ENCODE measurements at places on chromosomes 4 and X.

DNA sequence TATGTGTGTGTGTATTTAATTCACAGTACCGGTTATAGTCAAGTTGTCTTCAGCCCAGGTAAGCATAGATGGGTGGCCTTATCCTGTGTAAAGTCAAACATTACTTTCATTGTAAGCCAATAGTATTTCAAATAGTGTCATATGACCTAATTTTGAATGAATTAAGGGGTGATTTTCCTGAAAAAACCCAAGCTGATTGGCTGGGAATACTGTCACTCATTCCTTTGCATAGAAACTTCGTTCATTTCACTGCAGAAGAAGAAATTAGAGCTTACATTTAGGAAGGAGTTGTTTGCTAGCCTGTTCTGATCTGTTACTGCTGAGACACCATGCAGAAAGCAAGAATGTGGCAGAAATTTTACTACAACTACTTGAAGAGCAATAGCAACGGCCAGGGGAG lies 45.4 kb downstream of the SMARCAD1 start:
- DNase-seq = no peak

GRCh38 chr4:1204828-1205585 lies 32.6 kb upstream of the SPON2 start:
- DNase-seq = no peak

- no peak for DNase-seq
Measured at GRCh38 chr4:86306816-86307215, 53.0 kb downstream of the MAPK10 start.

DNA sequence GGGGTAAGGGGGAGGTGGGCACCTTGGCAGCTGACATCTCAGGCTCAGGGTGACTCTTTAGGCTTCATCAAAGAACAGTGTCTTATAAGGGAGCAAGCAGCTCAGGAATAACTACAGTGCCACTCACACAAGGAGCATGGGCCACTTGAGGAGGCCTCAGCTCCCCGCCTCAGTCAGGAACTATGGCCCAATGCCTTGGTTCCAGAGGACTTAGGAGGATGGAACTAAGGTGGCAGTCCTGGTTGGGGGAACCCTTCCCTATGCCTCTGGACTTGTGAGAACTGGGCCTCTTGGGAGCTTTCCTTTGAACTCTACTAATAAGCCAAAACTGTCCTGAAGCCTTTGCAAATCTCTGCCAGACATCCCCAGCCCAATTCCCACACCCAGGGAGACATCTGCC lies 160.6 kb downstream of the EFNB1 start:
- no peak for DNase-seq

- DNase-seq = no peak
Measured at GRCh38 chrX:144494074-144494473, 610.2 kb downstream of the UBE2NL start.

DNA sequence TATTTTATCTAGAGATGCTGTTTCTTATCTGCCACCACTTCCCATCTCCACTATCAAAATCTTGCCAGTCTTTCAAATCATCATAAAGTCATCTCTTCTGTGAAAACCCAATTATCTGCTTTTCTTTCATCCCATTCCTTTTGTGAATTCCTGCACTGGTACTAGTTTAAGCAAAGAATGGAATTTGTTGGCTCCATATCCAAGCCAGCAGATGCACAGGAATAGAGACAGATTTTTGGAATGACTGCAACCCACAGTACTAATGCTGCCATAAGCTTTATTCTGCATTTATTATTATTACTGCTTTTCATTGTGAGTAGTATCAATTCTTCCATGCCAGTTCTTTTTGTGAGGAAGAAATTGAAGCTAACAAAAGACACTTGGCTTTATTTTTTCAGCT lies 616.7 kb downstream of the RAPGEF2 start:
- no peak for DNase-seq

DNA sequence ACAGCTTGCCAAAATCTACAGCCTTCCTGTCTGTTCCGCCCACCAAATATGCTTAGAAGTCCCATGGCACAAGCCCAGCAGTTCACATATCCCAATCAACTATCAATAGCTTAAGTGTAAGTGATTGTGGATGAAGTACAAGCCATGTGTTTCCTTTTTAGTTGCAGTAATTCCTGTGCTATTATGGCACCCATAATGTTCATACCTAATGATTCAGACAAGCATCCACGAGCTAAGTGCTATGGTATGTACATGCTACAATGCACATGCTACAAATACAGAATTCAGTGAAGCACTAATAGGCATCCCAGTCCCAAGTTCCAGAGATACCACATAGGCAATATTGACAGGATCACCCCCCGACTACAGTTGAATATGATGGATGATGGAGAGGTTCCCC lies 94.5 kb downstream of the PCDH19 start:
- no peak for DNase-seq

- no peak for DNase-seq
Measured at GRCh38 chr4:88297725-88298454, 13.5 kb upstream of the PPM1K start.

GRCh38 chrX:143661286-143661685 lies 25.4 kb upstream of the SLITRK4 start:
- DNase-seq = no peak

DNA sequence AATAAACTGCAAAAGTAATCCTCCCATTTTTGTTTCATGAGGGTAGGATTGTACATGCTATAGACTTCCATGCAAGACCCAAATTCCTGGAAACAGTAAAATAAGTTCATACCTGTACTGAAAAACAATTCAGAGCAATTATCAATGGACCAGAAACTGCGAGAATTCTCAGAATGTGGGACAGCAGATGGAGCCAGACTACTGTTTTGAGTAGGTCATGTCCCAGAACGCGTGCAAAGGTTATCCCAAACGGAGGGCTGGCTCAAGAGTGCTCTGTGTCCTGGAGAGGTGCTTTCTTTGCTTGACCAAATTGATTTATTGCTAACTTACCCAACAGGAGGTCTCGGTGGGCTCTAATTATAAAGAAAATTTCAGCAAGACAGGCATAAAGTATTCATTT lies 1.7 kb upstream of the MAGEH1 start:
- no peak for DNase-seq

GRCh38 chr4:80790152-80790551 lies 240.4 kb upstream of the BMP3 start:
- no peak for DNase-seq

DNA sequence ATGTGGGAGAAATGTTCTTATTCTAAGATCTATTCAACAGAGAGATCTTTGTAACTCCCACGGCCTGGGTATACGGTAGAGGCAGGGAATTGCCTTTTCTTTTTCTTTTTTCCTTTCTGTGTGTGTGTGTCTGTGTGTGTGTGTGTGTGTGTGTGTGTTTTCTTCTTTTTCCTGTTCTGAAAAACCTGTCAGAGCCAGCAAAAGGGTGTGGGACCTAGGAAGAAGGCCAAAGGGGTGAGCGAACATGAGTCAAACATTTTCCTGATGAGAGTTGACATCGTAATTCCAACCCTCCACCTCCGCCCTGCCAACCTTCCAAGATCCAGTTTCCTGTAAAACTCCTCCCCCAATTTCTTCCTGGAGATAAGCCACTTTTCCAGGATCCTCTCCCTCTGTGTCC lies 2.8 kb upstream of the CHIC2 start:
- no peak for DNase-seq

- DNase-seq = no peak
Measured at GRCh38 chrX:107744868-107745267, 30.7 kb downstream of the TSC22D3 start.

- no peak for DNase-seq
Measured at GRCh38 chr4:82104578-82104977, 269.2 kb downstream of the HNRNPD start.

DNA sequence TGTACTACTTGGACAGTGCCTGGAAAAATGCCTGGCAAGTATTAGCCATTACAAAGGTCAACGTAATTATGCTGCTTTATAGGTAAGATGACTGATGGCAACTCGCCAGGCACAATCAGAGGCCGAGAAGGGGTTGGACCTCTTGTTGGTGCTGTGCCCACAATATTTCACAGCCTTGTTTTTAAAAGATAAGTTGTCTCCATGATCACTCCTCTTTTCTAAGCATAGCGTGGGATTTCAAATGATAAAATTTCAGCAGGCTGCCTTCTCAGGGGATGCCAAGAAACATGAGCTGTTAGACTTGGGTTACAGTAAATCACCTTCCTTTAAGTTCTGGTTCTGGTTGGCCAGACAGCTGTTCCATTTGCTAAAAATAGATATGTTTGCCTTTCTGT lies 26.9 kb downstream of the HOPX start:
- no peak for DNase-seq

DNA sequence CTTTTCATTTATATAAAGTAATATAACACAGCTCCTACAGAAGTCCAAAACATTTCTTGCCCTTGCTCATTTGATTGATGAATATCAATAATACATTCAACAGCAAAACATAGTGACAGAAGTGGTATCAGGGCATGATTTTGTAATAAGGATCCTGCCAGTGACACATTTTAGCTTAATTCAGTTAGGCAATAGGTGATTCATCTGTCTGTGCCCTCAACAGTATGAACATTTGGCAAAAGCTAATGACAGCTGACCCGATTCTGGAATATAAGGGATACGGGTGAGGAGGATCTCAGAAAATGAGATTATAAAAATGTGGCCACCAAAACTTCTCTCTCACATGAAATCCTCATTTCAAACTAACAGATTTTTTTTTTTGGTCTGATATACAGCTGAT lies 294.0 kb downstream of the CAMK2D start:
- no peak for DNase-seq

GRCh38 chr4:93466446-93466845 lies 362.1 kb upstream of the ATOH1 start:
- DNase-seq = no peak

GRCh38 chr4:52071791-52072546 lies 20.9 kb downstream of the SPATA18 start:
- DNase-seq = no peak

DNA sequence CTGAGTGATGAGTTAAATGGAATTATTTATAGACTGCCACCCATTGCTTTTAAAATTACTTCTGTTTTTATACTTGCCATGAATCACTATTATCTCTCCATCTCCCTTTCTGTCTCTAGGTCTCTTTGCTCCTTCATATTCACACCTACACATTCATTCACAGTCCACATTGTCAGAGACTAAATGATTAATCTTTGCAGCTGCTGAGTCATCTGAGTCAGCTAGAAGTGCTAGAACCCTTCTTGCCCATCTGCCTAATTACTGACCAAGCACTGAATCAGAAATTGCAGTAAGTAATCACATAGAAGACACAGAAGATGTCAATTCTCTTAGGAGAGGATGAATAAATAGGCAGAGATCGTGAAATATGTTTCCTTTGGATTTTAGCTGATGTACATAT lies 31.6 kb upstream of the RPS6KA6 start:
- DNase-seq = no peak

DNA sequence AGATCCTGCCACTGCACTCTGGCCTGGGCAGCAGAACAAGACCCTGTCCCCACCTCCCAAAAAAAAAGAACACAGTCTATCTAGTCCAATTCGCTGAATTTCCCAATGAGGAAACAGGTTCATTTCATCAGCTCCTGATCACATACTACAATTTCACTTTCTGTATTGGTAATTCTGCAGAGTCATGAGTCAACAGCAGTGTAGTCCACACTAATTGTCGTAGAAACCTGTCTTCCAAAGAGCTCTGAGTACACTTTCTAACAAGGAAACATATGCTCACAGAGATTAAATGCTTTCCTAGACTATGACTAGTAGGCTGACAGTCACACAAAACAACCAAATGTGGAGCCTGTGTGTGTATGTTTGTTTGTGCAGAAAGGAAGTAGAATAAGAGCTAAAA lies 91.9 kb downstream of the GPC4 start:
- no peak for DNase-seq

- DNase-seq = no peak
Measured at GRCh38 chr4:121256887-121257466, 92.9 kb upstream of the TNIP3 start.

DNA sequence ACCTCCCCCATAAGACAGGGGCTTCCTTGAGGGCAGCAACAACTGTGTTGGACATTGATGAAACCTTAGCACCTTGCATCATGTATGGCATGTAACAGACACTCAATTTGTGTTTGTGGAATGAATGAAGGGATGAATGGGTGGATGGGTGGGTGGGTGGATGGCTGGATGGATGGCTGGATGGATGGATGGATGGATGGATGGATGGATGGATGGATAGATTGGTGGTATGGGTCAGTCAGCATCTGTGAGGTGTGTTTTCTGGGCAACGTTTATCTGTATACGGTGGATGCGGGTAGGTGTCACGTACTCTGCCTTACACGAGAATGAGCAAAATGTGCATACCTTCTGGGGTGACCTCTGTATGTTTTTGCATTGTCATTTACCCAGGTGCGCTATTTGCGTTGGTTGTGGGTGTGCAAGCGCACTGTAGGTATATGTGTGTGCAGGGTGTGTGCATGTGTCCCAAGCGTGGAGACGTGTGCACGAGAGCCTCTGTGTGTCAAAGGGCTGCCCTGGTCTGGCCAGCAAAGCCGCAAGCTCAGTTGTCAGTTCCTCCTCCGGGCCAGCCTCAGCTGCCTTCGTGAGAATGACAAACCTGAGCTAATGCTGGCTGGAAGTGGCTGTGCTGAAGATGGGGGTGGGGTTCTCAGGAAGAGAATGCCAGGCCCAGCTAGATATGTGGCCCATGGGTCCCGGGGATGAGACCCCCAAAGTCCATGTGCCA lies 26.5 kb downstream of the ELF4 start:
- DNase-seq = no peak

- no peak for DNase-seq
Measured at GRCh38 chr4:143288171-143288570, 48.5 kb upstream of the GAB1 start.

DNA sequence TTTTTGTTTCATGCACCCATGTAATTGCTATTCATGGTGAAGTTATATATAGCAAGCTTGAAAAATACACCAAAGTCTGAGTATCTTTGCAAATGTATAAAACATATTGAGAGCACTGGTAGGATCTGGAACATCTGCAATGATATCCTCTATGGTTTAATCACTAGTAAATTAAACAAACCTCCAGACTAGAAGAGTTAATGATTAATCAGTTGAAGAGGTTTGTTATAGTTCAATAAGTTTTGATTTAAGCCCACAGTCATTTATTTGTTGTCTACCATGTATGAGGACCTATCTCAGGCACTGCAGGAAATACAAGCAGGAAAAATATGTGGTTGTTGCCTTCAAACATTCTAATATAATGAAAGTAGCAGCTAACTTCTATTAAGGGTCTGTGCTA lies 16.5 kb downstream of the CYBB start:
- DNase-seq = no peak

Data from NCI-H187 (cell line).